ENCODE measurements at places on chromosomes 12 and 14.

- DNase-seq: no peak
These were observed 114.5 kb downstream of the ADGRD1 start for GRCh38 chr12:131067981-131068851.

DNA sequence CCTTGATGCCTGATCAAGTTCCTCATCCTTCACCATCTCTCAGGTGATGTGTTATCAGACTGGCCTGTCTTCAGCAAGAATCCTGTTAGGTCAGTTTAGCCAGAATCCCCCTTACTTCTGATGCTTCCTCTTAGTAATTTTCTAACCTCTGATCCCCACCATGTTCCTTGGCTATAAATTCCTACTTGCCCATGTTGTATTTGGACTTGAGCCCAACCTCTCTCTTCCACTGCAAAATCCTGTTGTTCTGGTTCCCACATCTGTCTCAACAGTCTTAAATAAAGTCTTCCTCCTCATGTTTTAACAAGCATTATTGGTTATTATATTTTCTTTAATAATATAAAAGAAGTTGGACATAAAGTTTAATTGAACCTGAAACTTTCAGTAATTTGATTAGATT, 987.8 kb upstream of the USP15 start:
- DNase-seq: no peak

DNA sequence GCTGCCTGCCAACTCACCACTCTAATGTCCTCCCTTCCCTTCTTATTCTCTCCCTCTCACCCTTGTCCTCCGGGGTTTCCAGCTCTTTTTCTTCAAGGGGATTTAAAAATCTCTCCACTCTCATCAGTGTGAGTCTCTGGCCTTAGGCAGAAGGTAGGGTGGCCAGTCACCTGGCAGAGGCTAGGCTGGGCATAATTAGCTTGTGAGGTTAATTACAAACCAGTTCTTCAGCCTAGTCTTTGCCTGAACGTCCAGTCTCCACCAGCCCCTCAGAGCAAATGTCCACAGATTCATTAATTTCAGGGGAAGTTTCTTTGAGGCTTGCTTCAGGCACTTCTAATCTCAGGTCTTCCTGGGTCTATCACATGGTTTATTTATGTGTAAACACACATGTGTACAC, 6.7 kb downstream of the KRT7 start:
- no peak for DNase-seq

GRCh38 chr14:32230695-32231280, 27.7 kb upstream of the RNU6-8 start:
- DNase-seq: no peak

DNA sequence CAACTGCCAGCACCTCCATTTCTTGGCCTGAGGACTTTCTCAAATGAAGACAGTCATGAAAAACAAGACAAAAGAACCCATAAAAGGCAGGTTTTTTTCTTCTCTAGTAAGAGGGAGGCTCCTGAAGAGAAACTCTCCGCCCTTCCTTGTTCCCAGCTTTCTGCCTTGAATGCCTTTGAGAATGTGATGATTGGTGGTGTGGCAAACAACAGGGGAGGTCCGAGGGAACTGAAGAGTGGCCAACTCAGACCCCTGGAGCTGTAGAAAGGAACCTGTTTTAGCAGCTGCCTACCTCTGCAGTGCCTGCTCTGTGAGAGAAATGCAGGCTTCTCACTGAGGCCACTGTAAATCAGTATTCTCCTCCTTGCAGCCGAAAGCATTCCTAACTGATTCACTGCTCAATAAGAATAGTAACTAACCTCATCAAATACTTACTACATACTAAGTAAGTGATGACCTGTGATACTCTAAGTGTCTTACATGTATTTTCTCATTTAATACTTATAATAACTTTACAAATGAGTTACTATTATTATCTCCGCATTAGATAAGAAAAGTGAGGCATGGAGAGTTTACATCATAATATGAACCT, 16.7 kb upstream of the ERC1 start:
- no peak for DNase-seq

DNA sequence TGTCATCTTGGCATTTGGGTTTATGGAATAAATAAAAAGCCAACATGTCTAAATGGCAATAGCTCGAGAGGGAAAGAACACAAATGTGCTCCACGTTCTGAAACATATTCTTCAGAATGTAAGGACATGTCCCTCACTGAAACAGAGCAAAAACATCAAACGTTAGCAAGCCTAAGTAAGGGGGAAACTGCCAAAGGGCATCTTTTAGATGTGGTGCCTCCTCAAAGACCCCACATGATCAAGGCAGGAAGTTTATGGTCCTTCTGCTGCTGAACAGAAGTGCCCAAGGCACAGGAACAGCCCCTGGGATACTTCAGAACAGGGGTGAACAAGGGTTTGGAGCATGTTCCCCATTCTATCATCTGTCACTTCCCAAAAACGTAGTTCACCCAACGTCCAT, 227.0 kb downstream of the ANO2 start:
- DNase-seq: no peak

GRCh38 chr12:105459760-105460330, 129.4 kb downstream of the C12orf75 start:
- no peak for DNase-seq

- no peak for DNase-seq
These were observed 368.0 kb downstream of the SEC23A start for GRCh38 chr14:38735005-38735404.

DNA sequence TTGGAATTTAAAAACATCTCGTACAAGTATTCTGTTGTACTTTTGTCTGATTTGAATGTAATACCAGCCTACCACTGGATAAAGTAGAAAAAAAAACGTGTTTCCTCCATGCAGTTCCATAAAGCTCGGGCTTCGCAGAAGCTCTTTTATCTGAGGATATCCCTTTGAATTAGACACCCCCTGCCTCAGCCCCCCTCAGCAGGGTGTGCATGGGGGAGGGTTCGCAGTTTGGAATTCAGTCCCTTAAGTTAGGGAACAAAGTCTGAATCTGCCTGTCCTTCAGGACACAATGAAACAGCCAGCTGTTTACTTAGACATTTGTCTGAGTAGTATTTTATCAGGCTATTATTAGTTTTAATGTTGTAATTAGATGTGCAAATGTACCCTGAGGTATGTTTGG, 234.0 kb upstream of the CAND1 start:
- DNase-seq: no peak

DNA sequence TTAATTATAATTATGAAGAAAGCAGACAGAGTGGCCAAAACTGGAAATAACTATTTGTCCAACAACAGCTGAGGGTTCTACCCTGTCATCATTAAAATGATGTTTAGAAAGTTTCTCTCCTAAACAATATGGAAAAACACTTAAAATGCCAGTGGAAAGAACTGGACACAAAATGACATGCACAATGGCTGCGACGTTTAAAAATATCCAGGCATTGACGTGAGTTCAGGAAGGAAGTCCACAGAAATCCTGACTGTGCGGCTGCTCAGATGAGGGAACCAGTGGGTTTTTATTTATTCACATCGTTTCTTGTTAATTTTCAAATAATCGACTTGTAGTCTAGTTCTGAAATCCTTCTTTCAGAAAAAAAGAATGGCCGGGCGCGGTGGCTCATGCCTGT, 58.3 kb downstream of the CCNK start:
- DNase-seq: no peak

- no peak for DNase-seq
These were observed 433.6 kb downstream of the AEBP2 start for GRCh38 chr12:19872621-19873540.

DNA sequence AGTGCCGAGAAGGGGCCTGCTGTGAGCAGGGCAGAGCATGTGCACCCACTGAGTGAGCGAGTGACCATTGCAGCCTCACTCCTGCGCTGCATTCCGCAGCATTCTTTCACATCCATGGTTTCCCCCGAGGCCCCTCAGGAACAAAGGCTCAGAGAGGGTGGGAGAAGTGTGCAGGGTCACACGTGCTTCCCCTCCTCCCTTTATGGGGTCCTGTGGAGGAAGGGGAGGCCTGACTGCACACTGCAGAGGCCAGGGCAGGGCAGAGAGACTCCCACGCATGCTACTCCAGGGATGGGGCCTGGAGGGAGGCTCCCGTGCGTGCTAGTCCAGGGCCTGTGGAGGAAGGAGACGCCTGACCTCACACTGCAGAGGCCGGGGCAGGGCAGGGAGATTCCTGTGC, 63.2 kb downstream of the DIO3 start:
- DNase-seq: no peak

DNA sequence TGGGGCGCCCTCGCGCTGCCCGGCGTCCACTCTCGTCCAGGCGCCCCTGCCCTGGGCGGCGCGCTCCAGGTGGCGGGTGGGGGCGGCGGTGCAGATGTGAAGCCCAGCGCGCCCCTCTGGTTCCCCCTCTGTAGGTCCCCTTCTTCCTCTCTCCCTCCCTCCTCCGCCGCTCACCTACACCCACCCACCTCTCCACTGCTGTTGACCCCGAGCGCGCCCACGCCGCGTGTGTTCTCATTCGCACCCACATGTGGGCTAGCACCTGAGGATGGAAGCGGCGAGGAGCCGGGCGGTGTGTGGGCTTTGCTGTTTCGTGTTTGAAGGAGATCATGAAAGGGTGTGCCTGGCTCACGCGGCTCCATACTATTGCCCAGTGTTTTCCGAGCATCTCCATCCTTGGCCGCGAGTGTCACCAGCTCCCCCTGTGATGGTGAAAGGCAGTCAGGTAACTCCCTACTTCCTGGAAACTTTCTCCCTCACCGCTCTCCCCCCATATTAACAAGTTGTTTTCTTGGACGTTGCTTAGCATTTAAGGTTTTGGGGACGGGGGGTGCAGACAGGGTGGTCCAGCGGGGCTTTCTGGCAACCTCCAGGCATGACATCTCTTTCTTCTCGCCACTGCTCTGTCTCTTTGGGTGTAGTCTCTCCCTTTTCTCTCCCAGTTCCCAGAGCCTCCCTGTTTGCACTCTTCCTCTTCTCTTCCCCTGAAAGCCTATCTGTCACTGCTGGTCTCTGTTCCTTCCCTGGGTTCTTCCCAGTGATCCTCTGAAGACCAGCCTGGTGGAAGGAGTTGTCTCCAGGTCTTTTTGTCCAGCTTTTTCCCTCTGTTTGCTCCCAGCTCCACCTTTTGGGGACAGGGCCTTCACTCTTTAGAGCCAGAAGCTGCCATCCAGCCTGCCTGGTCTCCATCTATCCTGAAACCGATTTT, 1.6 kb downstream of the CACNA1C start:
- no peak for DNase-seq

DNA sequence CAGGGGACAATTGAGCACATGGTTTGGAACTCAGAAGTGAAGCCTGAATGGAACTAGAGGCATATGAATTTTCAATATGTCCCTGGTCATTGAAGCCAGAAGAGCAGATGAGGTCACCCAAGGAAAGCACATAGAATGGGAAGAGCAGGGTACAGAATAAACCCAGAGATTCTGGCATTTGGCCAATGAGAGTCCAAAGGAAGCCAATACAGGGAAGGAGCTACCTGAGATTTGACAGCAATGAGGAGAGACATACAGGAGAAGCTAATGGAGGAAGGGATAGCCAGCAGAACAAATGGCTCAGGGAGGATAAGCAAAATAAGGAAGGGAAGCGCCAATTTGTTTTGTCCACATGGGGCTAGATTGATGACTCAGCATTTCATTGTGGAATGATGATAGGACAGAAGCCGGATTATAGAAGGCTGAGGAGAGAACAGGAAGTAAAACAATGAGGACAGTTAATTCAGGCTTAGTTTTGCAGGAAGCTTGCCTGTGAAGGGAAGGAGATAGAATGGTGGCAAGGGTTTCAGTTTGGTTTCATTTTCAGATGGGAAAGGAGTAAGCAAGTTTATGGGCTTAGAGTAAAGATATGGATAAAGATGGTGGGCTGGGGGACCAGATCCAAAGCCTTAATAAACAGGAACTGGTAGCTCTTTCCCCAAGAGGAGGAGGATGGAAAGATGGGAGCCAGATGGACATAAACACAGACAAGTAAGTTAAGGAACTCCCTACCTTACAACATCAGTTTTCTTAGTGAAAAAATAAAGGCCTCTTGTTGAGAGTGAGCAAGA, 3.2 kb upstream of the SPTSSA start:
- DNase-seq: no peak

DNA sequence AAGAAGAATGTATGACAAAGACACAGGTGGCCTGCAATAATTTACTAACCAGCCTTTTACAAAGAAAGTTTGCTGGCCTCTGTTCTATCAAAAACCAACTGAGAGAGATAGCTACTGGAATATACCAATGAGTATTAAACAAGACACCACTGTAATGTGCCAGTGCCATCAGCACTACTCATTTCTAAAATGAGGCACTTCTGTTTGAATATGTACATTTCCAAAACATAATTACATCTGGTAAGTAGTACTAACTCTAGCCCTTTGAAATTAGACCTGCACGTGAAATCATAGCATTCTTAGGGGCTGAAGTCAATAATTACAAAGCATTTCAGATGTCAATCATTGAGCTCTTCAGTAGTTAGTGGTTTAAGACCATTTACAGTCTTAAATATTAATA, 6.9 kb upstream of the SYCP3 start:
- DNase-seq: no peak

- DNase-seq: no peak
These were observed 45.0 kb downstream of the NOPCHAP1 start for GRCh38 chr12:105030820-105031807.

DNA sequence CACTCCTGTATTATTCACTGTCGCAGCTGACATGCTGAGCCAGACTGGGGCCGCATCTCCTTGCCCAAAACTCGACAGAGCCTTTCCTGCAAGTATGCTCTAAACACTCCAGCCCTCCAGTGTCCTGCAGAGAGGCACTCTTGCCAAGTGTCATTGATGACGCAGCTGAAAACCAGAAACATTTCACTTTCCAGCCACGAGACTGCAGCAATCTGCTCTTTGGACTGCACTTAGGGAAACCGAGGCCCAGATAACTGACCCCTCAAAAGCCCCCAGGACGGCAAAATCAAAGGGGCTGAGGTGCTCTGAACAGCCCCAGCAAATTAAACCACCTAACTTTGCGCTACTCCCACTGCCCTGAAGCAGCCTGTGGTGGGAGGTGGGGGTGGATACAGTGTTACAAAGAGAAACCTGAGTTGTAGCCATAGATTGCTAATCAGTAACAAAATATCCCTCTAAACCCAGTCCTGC, 2.6 kb downstream of the CCDC85C start:
- no peak for DNase-seq

- peak; percentile 24 for DNase-seq
These were observed 369.6 kb downstream of the ATP23 start for GRCh38 chr12:58310809-58311622.

DNA sequence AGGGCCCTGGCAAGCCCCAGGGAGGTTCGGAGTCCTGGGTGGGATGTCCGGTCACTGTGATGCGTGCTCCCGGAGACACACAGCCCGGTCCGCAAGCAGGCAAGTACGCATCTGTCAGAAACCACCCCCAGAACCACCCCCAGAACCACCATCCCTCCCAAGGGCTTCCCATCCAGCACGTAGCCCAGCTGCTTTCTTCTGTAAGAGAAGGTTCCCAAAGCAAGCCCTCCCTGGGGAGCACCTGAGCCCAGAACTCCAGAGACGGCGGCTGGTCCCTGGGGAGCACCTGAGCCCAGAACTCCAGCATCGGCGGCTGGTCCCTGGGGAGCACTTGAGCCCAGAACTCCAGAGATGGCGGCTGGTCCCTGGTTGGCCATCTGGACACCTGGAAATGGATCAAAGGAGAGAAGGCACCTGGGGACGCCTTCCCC, 2.6 kb upstream of the FBRSL1 start:
- DNase-seq: no peak

- DNase-seq: no peak
These were observed 37.3 kb upstream of the RCOR1 start for GRCh38 chr14:102554821-102555819.

All from HuH-7.5 (cell line).